GM20000 (cell line): ENCODE measurements at places on chromosomes 3 and 15.

DNA sequence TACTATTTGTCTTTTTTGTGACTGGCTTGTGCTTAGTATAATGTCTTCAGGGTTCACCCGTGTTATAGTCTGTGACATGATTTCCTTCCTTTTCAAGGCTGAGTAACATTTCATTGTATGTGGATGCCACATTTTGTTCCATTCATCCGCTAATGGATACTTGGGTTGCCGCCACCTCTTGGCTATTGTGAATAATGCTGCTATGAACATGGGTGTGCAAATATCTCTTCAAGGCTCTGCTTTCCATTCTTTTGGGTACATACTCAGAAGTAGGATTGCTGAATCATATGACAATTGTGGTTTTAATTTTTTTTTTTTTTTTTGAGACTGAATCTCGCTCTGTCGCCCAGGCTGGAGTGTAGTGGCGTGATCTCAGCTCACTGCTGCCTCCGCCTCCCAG is 15.4 kb downstream of the CRTC3 start:
- DNase-seq, result no peak

- DNase-seq, result no peak
Observed at GRCh38 chr3:160851629-160852210, 95.7 kb downstream of the PPM1L start.

DNA sequence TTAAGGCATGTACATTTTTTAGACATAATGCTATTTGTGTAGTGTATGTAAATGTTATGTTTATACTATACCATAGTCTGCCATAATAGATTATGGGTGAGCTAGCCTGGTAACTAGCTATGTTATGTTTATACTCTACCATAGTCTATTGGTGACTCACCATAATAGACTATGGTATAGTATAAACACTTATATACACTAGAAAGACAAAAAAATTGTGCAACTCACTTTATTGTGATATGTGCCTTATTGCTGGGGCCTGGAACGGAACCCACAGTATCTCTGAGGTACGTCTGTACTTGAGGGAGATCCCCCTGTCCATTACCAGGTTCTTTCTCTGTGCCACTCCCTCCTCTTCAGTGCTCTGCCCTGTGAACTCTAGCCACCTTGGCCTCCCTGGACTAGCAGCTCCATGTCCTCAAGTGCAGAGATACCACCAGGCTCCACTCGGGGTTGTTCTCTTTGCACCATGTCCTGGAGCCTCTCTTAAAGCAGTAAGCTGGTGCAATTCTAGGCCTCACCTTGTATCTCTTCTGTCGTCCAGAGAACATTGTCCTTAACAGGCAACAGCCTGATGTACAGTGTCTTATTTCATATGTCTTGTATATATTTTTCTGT is 60.8 kb upstream of the PXYLP1 start:
- no peak for DNase-seq

DNA sequence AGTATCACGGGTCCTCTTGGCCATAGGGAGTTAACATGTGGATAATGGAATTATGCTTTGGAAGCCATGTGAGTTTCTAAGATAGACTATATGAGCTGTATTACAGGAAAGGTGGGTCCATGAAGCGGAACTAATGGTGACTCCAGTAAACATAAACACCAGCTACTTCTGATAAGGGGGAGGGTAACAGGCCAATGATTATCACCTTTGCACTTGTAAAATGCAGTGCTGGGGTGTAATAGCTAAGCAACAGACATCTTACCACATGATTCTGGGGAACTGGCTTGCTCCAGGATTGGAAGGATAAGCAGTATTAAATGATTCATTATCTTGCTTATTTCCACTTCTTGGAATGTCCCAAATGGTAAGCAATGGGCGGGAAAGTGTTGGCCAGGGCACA is 61.4 kb upstream of the CD47 start:
- DNase-seq, result no peak

GRCh38 chr15:93986400-93986984 is 244.9 kb upstream of the MCTP2 start:
- no peak for DNase-seq

GRCh38 chr15:66858423-66859207 is 156.6 kb downstream of the SMAD6 start:
- no peak for DNase-seq

DNA sequence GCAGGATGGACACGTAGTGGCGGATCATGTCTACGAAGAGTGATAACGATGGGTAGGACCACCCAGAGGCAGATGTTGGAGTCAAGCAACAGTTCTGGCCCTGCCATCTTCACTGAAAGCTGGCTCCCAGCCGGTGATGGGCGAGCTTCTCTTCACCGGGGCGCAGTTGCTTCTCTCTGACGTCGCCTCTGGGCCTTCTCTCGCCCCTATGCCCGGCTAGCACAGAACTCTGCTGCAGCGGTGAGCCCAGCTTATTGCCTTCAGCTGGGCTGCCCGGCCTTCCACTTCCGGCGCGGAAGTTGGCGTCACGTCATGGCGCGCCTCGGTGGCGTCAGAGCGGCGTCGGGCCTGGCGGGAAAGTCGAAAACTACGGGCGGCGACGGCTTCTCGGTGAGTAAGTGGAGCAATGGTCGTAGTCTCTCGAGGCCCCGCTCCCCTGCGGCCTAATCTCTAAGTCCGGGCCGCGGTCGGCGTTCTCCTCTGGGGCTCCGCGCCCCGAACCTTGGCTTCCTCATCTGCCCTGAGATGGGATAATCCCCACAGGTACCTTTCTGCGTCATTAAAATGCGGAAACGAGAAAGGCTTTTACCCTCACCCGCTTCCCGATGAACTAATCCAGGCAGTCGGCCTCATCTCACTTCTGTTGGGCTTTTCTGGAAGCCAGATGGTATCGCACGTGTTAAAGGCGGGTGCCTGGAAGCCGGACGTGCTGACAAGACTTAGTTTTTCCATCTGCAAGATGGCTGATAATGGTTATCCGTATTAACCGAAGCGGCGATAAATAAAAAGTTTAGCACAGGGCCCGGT is at the start of gene FANCD2:
TSS of gene FANCD2 (plus strand) at position 354 of the 807 bp plus-strand sequence. CDS start 2,221 bp downstream, outside the sequence.
- peak; percentile 86 for DNase-seq

DNA sequence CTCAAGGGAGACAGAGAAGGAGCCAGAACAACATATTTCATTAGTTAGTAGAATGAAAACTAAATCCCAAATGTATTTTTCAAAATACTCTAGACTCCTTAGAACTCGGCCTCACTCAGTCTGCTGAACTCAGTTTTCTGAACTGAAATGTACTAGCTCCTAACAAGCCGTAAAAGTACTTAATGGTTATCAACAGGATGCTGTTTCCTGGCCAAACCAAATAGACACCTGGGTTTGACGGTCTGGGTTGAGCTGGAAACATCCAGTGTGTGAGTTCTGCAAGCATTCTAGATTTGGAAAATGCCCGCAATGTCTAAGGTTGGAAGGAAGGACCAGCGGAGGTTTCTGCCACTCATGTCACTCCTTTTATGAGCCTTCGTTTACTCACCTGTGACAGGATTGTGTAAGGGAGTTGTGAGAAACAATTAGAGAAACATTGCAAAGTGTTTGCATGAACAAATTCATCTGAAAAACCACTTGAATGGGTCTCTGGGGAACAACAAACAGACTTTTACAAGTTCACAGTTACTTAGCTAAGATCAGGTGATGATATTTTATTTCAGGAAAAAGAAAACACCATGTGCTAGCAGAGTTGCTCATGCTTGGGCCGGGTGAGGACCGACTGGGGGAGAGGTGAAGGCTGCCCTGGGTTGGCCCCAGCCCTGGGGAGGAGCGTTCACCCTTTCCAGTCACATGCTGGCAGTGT is 151.0 kb downstream of the ALDH1A2 start:
- no peak for DNase-seq

DNA sequence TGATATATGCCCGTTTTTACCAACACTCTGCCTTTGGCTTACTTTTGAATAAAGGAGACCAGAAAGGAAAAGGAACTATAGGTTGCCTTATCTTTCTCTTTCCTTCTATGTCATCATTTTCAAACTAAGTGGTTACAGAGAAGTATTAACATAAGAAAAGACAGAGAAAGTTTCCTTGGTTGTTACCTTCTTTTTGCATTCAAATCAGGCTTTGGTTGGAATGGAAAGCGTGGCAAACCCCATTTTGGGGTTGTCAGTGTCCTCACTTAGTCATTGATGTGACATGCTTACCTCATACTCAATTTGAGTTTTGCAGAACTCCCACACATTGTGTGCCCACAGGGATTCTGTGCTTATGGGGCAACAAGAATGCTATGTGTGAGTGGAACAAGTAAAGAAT is 3.7 kb upstream of the THRB start:
- DNase-seq, result no peak

DNA sequence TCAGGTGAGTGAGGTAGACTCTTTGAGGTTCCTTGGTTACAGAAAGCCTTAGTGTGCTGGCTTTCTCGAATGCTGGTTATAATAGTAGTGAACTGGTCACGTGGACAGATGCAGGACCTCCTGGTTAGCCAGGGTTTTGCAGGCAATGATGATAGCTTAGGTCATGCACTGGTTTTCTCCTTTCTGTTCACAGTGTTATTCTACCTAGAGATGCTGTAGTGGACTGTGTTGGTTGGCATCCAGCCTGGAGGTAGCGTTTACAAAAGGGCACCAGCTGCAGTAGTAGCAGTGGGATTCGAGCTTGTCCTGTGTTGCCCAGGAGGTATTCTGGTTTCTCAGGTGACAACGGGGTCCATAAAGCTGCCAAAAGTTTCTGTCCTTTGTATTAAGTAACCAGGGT is 27.0 kb downstream of the PCCB start:
- no peak for DNase-seq

- no peak for DNase-seq
Observed at GRCh38 chr3:33717616-33717865, 513 bp downstream of the CLASP2 start.

GRCh38 chr3:105891101-105891500 is 22.3 kb upstream of the CBLB start:
- DNase-seq, result no peak

DNA sequence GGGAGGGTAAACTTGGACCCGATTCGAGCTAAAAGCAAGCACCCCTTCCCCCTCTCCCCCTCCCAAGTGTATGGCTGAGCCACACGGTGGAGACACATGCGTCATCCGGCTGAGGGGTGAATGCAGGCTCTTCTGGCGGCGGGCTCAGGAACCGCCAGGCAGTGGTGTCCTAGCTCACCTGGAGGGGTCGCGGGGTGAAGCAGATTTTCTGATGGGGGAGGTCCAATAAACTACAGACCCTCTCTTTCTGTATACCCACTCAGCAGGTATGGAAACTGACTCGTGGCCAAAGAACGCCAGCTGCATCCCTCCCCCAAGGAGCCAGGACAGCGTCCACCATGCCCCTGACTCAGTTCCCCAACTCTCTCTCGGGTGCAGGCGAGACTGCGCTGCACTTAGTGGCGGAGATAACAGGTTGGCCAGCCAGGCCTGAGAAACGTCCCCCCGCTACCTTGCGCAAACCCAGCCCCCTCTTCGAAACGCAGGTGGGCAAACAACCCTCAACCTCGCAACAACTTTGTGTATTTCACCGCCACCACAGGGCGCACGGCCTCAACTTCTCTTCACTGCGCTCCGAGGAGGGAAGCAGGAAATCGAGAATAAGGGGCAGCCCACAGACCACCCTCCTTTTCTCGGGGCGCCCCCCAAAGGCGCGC is 1.3 kb downstream of the MAGI1 start:
- peak; percentile 40 for DNase-seq

DNA sequence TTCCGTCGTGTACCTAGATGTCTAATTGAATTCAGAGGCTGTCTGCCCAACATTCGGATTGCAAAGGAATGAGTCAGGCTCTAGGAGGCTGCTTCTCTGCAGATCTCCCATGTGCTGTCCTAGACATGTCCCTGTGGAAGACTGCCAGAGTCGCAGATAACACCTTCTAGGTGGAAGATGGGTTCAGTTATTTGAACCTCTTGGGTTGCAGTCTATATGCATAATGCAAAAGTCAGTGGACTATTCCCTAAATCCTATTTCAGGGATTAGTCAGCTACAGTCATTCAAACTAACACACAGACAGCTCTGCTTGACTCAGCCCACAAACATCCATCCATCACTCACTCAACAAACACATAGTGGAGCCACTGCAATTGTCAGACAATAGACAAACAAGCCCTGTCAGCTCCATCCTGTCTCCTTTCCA is 300.0 kb upstream of the CTNNB1 start:
- DNase-seq, result no peak

GRCh38 chr3:14520149-14520548 is 20.0 kb downstream of the GRIP2 start:
- no peak for DNase-seq

DNA sequence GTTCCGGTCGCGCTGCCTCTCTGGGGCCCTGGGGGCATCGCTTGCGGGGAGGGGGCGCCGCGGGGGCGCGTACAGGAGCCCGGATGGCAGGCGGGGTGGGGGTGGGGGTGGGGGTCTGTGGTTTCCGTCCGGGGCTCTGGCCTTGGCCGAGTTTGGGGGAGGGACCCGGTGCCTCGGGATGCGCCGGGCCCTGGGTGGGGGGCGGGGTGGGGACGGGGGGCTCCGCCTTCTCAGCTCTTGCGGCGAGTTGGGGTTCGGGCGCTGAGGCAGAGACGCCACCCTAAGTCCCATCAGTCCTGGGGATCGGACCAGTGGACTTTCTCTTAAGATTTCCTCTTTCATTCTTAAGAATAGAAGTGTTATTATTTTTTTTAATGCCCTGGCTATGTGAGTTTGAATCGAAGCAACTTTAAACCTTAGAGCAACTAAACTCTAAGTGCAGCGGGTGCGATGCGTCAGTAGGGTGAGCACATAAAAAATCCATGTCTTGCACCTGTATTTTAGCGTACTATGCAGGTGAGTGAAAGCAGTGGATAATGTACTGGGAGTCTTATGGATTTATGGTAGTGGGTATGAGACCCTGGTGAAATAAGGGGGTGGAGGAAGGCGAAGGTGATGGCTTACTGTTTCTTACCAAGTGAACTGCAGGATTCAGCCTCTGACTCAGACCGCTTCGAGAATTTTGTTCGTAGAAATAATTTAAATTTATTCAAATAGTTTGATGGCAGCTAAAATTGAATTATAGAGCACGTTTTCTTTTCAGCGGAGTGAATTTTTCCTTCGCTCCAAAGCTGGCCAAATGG is 762 bp downstream of the CTNNB1 start:
- DNase-seq, result peak; percentile 81
